Endothelial cell of umbilical vein (primary cell): ENCODE measurements at places on chromosomes 3 and 15. TPM values are rescaled to one million over a fixed set of nuclear protein-coding genes. Genes with fewer than 3 reads are reported as not detected.

The PFN2 gene
- 97.1 and 124 TPM in 2 replicates for total RNA-seq

The CEP152 gene
- 13.8 and 15.7 TPM in 2 replicates for total RNA-seq

The GPR160 gene
- 1.1 and 1.3 TPM in 2 replicates for total RNA-seq

The PLA2G4E gene
- total RNA-seq, result not detected in 2 replicates

The GASK1A gene
- not detected in 2 replicates for total RNA-seq

The ERICH6 gene
- total RNA-seq, result not detected in 2 replicates

The COL7A1 gene
- 1.5 and 1.9 TPM in 2 replicates for total RNA-seq

The PLS1 gene
- 1.3 and 2.9 TPM in 2 replicates for total RNA-seq

The TM4SF1 gene
- total RNA-seq, result 559 and 619 TPM in 2 replicates

The FBXO40 gene
- total RNA-seq, result not detected in 2 replicates

The ZCWPW2 gene
- total RNA-seq, result 0.40 TPM in 1 of 2 replicates, not detected in the other

The AHSG gene
- total RNA-seq, result not detected in 2 replicates

The PP2D1 gene
- not detected in 2 replicates for total RNA-seq

The TRH gene
- not detected in 2 replicates for total RNA-seq

The TMEM212 gene
- not detected in 2 replicates for total RNA-seq

The SUSD5 gene
- total RNA-seq, result 15.3 and 18.8 TPM in 2 replicates

The CCR9 gene
- not detected in 2 replicates for total RNA-seq

The ADAMTS17 gene
- total RNA-seq, result not detected in 2 replicates

The SPATA16 gene
- not detected in 2 replicates for total RNA-seq

The TMEM207 gene
- total RNA-seq, result not detected in 2 replicates

The ADPRH gene
- 6.0 and 8.0 TPM in 2 replicates for total RNA-seq

The PLSCR5 gene
- not detected in 2 replicates for total RNA-seq

The CHRNA5 gene
- 12.7 and 15.6 TPM in 2 replicates for total RNA-seq

The CCR8 gene
- not detected in 2 replicates for total RNA-seq

The CCR4 gene
- not detected in 2 replicates for total RNA-seq

The PLOD2 gene
- 193 and 228 TPM in 2 replicates for total RNA-seq

The CLRN1 gene
- not detected in 2 replicates for total RNA-seq

The ASB14 gene
- total RNA-seq, result not detected in 2 replicates

The GOLGA8Q gene
- 1.1 and 1.4 TPM in 2 replicates for total RNA-seq

The KAT2B gene
- 9.7 and 11.0 TPM in 2 replicates for total RNA-seq

The RPP25 gene
- total RNA-seq, result 13.7 and 13.8 TPM in 2 replicates
